ENCODE measurements at places on chromosomes 16 and 17.

DNA sequence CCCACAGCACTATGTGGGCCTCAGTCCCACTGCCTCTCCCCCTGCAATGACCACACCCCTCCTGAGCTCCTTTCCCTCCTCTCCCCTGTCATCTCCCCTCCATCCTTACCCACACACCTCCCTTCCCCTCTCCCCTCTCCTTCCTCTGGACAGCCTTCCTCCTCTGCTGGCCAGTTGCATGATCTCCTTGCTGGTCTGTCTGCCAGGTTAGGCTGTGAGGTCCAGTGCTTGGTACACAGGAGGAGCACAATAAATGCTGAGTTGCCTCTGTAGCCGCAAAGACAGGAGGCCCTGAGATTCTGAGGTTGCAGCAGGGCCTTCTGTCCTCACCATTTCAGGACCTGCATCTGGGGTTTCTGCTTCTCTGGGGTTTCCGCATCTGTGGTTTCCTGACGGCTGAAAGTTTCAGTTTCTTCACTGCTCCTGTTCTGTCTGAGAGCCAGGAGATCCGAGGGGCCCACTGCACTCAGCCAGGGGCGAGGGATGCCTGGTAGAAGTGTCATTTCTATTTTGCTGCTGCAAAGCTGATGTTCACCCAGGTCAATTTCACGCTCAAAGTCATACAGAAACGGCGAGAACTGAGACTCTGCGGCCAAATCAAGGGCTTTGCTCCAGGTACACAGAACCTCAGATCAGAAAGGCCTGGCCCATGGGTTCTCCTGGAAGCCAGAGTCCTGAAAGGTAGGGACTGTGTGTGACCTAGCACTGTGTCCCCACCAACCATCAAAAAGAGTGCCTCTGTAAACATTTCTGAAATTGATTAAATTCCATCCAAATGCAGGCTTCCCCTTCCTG lies 4.6 kb upstream of the SLC12A3 start:
- peak; percentile 78 for DNase-seq

DNA sequence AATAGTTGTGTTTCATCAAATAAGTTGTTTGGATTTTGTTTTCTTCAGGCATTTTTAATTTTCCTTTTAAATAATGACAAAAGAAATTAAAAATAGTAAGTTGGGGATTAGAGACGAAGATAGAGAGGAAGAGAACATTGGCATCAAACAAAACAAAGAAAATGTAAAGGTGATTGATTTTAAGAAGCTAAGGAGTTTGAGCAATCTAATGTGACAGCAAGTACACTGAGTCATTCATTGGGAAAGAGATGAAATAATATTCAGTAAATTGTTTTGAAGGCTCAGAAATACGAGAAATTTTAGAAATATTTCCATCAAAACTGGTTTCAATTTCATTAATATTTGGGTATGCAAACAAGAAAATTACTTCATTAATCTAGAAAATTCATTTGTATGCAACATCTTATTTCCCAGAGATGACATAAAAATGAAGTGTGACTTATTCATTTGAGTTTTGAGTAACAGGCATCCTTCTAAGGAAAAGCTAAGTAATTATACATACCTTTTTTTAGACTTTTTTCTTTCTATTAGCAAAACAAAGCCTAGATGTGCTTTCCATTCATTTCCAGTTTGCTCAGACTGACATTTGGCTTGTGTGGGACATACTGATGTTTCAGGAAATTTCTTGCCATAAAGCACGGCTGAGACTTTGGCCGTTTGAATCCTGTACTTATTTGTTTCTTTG lies 66.7 kb downstream of the COX10 start:
- DNase-seq = no peak

DNA sequence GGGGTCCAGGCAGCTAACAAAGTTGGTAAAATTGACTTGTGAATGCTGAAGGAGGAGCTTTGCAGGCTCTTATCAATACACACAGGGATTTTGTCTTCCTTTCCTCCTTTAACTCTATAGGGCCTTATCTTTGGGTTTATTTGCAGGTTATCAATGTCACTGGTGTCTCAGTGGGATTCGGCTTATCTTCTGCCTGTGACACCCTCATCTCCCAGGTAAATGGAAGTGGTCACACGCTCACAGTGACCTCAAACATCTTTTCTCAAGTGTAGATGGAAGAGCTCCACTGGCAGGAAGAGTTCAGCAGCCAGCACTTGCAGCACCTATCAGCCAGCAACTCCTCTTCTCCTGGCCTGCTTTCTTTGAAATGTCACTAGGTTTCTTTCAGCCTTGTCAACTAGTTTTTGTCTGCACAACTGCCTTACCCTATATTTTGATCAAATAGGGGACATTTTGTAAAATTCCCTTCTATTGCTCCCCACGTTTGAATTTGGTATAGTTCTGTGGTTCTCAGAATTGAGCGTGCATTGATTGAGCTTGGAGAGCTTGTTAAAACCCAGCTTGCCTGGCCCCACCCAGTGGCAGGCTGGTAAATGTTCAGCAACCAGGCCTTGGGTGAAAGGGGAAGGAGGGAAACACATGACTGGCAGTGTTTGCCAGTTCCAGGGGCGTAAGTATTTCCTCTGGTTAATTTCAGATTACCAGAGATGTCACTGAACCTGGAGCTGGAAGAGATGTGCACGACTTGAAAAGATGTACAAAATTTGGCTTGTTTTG lies 12.8 kb downstream of the SLC47A1 start:
- peak; percentile 37 for DNase-seq

GRCh38 chr17:5286846-5287245 lies 4.8 kb downstream of the RABEP1 start:
- DNase-seq = no peak

GRCh38 chr17:61593426-61593825 lies 2.4 kb upstream of the NACA2 start:
- peak; percentile 74 for DNase-seq

GRCh38 chr16:19168371-19169081 lies 486 bp downstream of the SYT17 start:
- DNase-seq = no peak
